ENCODE measurements at places on chromosomes 5 and 9.

DNA sequence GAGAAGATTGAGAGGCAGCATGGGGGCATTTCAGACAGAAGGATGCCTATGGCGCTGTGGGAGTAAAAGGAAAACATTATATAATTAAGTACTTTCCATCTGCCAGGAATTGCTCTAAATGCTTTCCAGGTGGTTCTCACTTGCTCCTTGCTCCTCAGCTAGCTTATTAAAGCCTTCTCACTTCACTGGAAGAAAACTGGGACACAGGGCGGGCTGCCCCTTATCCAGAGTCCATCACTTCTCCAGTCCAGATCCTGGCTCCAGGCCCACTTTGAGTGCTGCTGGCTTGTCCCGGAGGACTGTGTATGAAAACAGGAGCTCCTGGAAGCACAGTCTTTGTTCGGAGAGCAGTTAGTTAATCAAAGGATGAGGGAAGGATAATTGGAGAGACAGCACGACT, 409.9 kb upstream of the ADAMTS16 start:
- no peak for DNase-seq

DNA sequence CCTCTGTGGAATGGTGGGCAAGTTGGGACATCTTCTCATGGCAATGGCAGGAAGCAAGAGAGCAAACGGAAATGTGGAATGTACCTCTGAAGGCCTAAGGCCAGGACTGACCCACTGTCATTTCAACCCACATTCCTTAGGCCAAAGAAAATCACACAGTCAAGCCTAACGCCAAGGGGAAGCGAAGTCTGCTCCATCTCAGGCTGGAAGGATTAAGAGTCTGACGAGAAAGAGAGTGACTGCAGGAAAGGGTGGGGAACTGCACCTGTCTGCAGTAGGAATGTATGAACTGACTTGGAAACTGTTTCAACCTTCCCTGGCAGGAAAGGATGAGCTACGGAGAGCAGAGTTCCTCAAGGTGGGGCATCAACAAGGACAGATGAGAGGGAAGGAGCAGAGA, 90.2 kb upstream of the TAS2R1 start:
- no peak for DNase-seq

DNA sequence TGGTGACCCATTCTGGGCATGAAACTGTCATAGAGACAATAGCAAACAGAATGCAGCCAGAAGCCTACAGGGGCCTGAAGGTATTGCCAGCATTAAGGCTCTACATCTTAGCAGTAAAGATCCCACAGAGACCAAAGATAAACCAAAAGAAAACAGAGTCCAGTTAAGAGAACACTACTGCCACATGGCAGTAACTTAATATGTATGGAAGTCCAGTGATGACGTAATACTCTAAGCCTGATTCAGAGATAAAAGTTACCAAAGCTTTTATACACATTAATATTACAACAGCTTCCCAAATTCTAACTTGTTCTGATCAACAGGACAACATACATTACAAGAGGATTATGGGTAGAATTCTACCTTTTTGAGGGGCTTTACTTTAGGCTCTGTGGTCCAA, 371.5 kb downstream of the PRELID2 start:
- no peak for DNase-seq

DNA sequence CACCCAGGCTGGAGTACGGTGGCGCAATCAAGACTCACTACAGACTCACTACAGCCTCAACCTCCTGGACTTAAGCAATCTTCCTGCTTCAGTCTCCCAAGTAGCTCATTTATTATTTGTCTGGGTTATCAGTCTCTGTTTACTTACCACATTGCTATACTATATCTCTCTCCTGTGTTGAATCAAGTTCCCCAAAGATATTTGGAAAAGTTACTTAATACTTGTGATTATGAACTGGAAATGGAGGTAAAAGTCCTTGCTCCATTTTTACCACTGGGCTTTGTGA, 55.6 kb downstream of the ANGPTL2 start:
- DNase-seq = no peak

- DNase-seq = no peak
Measured at GRCh38 chr5:6847870-6848269, 134.6 kb downstream of the TENT4A start.

DNA sequence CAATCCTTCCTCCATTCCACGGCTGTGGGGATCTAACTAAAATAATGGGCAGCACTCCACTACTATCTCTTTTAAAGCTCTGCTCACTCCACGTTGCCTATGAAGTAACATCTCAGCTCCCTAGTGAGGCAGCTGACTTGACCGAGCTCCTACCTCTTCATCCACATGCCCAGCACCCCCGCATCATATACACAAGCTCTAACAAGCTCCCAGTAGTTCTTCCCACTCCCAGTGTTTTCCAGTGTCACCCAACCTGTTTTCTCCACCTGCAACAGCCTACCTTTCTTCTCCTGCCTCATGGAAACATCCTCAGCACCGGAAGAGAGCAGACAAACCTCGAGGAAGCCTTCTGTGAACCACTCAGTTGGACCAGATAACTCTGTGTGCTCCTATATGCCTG, 50.5 kb downstream of the ELAVL2 start:
- DNase-seq = no peak

DNA sequence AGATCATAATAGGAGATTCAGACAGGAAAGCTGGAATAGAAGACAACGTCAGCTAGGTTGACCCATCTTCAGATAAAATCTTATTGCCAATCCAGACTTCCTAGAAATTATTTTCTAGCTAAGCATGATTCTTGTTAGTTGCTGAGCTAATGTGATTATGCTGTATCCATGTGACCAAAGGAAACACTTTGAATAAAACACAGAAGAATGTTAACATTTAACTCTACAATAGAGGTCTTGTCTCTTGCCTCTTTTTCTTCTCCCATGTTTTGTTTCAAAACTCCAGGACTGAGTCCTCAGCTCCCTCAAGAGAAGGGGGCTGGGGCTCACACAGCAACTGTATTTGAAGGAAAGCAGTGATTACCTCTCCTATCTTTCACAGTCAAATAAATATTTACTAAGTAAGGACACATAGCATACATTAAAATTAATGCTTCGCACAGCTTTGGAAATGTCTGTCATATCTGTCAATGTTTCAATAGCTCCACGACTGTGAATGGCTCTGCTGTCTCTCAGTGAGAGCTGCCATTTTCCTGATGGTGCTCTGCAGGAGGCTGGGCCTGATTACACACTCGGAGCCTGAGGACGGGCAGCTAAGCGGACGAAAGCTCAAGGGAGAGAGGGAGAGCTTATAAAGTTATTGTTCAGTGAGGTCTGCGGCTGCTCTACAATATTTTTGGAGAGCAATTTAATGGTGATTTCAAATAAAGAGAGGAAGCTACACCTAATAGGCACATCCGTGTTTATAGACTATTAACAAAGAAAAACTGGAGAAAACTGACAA, 64.8 kb upstream of the ZNF462 start:
- no peak for DNase-seq

- DNase-seq = no peak
Measured at GRCh38 chr9:1978941-1979340, 36.2 kb upstream of the SMARCA2 start.

DNA sequence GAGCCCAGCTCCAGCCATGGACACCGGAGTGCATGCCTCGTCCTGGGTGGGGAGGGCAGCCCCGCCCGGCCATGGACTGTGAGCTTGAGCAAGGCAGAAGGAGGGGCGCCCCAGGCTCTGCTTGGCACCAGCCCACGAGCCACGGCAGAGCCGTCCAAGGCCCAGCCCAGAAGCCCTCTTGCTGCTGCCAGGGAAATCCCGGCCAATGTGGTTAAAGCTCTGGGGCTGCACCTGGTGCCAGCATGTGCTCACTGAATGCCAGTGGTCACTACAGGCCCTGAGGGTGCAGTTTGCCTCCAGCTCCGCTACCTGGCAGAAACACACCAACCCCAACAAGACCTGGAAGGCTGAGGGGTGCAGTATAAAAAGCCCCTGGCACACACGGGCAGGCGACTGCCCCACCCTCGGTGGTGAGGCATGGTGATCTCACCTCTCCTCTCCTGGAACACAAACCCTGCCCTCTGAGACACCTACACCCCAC, 11.8 kb downstream of the BRD3 start:
- DNase-seq = peak; percentile 79

DNA sequence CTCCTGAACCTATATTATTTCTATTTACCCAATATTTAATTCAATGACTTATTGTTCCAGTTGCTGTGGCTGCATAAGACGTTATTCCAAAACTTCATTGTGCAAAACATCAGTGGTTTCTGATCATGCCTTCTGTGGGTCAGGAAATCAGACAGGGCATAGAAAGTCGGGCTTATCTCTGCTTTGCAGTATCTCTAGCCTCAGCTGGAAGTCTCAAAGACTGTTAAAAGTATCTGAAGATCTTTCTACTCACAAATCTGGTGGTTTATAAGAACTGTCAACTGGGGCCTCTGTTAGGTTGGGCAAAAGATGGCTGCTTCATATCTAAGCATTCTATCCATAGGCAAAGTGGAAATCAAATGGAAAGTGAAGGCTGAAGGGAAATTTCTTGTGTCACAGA, 687.7 kb upstream of the ARRDC3 start:
- no peak for DNase-seq

DNA sequence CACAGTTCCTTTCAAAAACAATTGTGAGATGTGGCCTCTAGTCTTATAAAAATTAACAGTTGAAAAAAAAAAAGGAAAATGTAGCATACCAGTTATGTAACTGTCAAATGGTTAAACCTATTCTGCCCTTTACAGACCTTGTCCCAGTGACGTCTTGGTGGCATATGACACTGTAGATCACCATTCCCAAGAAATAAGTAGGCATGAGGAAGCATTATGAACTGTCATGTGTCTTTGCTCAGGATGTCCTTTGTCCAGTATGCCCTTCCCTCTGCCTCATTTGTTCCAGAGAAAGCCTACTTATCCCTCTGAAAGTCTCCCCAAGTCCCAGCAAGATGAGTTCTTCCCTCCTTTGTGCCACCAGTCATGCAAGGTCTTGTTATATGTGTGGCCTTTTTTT, 63.2 kb downstream of the PAM start:
- DNase-seq = no peak

DNA sequence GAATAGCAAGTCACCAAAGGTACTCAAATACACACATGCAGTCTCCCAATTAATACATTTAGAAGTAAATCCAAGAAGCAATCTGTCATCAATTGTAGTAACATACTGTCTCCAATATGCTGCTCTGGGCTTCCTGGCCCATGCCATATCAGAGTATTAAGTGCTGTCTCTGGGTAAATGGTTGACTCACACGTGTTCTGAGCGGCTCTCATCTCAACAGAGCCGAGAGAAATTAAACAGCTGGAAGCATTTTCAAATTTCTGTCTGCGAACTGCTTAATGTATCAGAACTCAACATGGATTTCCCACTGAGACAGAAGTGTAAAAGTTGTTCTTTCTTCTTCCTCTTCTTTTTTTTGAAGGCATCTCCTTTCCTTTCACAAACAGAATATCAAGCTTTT, 247.3 kb upstream of the TAS2R1 start:
- DNase-seq = no peak

GRCh38 chr5:156094001-156094400, 233.0 kb upstream of the SGCD start:
- DNase-seq = no peak

DNA sequence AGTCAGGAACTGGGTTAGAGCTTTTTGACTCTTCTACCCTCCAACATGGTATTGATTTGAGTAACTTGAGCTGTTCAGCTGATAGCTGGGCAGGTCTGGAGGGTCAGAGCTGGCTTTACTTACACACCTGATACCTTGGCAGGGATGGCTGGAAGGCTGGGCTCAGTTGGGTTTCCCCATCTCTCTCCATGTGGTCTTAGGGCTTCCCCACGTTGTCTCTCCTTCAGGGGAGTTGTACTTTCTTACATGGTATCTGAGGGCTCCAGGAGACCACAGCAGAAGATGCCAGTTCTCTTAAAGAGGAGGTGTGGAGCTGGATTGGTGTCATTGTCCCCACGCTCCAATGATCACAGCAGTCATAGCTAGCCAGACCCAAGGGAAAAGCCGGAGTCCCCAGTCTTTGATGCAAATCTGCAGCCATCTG, 25.6 kb downstream of the ISOC1 start:
- DNase-seq = no peak

GRCh38 chr5:2732850-2733249, 18.6 kb downstream of the IRX2 start:
- no peak for DNase-seq

GRCh38 chr5:40733879-40734563, 21.7 kb downstream of the TTC33 start:
- no peak for DNase-seq

- no peak for DNase-seq
Measured at GRCh38 chr9:136086951-136087740, 7.9 kb downstream of the NACC2 start.

GRCh38 chr9:71250581-71250980, 129.2 kb upstream of the TRPM3 start:
- no peak for DNase-seq
